ACHN (cell line): ENCODE measurements at places on chromosomes 4 and X.
A peak's percentile ranks its signal among the peaks of the same experiment; 100 is the strongest.

DNA sequence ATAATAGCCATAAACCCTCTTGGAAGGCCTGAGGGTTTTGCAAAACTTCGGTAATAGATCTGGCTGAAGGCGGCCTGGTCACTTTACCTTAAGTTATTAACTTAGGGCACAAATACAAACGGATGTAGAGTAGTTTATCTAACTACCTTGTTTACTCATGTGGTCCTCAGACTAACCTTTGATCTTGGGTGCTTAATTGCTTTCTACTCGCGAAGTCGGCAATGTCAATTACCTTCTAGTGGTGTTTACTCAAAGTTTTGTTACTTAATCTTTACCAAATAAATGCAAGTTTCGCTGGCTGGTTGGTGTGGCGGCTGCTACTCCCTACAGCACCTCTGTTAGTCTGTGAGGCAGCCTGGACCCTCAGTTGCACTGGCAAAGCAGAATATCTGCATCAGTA is 8.9 kb upstream of the ZNF141 start:
- DNase-seq = no peak

DNA sequence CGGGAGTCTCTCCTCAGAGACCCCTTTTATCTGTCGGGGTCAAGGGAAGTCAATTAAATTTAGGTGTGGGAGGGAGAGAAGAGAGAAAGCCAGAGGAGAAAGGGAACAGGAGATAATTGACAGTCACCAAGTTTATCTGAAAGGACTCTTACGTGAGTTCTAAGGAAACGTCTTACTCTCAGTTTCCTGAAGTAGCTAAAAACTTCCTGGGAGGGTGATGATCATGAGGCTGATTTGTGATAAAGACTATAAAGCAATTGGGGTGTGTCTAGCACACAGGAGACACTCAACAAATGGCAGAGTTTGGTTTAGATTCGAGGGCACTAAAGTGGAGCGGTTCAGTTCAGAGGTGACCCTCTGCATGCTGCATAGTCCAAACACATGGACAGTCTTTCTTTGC is 254.1 kb downstream of the FBXW7 start:
- DNase-seq = no peak

GRCh38 chrX:276581-277201 is 4.5 kb upstream of the PLCXD1 start:
- DNase-seq = peak; percentile 6

- DNase-seq = no peak
Observed at GRCh38 chrX:95733426-95733825, 951.2 kb upstream of the DIAPH2 start.

DNA sequence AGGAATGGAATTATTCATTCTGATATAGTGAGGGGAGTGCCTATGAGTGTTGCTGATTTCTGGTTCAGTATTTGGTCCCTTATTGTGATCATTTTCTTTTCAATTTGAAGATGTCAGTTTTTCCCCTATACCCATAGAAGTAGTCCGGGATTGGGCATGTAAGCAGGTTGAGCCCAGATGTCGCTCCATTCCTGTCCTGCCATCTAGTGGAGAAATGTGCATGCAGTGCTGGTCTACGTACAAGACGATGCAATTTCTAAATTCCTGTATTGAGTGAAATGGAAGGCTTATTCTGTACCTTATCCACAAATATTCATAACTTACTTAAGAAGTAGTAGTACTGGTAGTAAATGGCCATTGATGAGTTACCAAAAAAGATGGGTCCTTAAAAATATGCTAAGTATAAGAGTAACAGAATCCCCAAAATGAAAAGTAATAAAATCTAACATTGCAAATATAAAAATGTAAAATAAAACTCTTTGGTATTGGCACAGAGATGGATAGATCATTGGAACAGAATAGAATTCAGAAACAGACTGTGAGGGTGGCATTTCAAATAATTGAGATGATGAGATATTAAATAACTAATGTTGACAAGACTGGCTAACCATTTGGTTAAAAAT is 60.9 kb downstream of the UGT8 start:
- peak; percentile 75 for DNase-seq

DNA sequence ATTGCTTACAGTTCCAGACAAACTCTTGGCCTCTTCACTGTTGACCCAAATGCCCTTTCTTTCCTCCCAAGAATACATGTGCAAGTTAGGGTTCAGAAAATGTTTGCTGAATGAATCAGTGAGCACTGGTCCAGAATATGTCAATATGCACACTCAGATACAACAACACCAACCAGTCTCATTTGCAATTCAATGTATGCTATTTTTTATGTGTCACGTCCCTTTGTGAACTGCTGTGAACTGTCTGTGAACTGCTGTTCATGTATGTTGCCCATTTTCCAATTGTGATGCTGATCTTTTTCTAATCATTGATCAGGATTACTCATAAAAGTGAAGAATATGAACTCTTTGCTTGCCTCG is 17.8 kb downstream of the GAB3 start:
- DNase-seq = no peak

DNA sequence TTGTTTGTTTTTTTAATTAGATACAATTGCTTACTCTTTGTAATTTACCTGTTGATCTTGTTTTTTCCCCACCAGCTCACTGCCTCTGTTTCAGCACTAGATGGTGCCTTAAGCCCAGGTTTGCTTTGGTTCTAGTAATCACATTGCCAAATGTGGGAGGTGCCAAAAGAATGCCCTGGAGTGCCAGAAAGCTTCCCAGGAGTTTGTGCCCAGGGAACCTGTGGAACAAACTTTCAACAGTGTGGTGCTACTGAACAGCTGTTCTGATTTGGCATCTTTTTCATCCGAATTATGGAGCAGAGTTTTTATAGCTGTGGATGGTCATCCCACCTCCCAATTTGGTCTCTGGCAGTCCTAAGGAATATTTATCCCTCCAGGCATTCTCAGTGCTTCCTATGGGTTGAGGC is 1000.7 kb downstream of the STIM2 start:
- peak; percentile 33 for DNase-seq
